Brain (organoid and tissue), 16 donors: ENCODE measurements at places on chromosomes 16 and 17. TPM values are rescaled to one million over a fixed set of nuclear protein-coding genes. Genes with fewer than 3 reads are reported as not detected.

Gene KRT32
- polyA plus RNA-seq = not detected

Gene CYBA
- 83.9 TPM for polyA plus RNA-seq

GRCh38 chr17:73492125-73492820 is 152.0 kb downstream of the SDK2 start:
- DNase-seq = no peak

DNA sequence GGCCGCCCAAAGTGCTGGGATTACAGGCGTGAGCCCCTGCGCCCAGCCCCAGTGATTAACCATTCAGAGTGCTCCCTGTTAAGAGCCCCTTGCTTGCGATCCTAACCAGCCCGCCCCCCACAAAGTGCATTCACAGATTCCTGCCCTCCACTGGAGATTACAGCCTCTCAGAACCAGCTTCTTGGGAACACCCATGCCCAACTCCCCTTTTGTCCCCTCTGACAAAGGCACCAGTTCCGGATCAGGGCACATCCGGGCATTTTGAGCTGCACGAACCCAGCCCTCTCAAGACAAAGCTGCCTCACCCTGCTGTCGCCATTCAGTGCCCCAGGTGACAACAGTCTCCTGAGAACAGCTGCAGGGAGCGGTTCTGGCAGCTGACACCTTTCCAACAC is 848 bp upstream of the KRT19 start:
- no peak for DNase-seq

DNA sequence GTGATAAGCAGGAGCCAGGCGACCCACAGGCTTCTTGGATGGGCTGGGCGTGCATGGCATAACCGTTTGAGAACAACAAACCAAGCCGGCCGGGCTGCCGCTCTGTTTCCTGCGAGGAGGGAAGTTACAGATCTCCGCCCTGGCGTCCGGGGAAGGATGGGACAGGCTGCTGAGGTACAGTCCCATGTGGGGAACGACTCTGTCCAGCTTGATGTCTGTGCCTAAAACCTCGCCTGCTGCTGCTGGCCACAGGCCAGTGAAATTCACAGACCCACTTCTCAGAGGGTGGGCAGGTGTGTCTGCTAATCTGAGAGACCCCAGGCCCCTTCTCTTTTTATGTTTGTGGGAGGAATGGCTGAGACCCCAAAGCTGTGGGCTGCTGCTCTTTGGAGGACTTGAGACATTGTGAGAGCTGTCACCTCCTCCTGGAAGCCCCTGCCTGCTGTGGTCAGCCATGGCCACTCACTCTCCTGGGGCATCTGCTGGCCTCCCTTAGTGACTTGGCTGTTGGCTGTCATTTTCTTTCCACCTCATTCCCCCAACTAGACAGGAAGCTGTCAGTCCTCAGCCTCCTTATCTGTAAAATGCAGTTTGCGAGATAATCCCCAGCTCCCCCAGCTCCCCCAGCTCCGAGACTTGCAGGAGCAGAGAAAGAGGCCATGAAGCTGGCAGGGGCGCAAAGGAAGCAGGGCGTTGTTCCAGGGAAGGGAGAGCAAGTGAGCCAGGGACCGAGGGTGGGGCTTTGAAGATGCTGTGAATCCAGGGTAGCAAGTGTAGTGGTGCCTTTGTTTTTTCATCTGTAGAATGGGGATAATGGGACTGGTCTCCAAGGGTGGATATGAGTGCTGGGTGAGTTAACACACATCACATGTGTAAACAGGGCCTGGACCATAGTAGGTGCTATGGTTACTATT is 51.0 kb downstream of the CMIP start:
- no peak for DNase-seq
